Activated naive CD8-positive, alpha-beta T cell treated with anti-CD3 and anti-CD28 coated beads, Interleukin-2, amount 50 U/mL, for 24 hours (primary cell): ENCODE measurements at places on chromosomes 12 and 14.

DNA sequence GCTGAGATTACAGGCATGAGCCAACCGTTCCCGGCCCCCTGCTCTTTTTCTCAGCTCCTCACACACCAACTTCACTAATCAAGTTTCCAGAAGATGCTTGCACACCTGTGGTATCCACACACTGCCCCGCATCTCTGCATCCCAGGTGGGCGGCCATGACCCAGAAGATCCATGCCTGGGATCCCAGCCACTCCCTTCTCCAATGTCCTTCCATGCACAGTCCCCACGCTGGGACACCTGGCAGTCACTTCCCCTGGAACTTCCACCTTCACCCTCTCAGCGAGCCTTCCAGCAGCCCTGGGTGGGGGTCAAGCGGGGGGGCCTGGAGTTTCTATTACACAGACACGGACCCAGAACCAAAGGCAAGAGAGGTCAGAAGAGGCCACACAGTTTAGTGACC lies 107.8 kb downstream of the CALM1 start:
- DNase-seq, result no peak

DNA sequence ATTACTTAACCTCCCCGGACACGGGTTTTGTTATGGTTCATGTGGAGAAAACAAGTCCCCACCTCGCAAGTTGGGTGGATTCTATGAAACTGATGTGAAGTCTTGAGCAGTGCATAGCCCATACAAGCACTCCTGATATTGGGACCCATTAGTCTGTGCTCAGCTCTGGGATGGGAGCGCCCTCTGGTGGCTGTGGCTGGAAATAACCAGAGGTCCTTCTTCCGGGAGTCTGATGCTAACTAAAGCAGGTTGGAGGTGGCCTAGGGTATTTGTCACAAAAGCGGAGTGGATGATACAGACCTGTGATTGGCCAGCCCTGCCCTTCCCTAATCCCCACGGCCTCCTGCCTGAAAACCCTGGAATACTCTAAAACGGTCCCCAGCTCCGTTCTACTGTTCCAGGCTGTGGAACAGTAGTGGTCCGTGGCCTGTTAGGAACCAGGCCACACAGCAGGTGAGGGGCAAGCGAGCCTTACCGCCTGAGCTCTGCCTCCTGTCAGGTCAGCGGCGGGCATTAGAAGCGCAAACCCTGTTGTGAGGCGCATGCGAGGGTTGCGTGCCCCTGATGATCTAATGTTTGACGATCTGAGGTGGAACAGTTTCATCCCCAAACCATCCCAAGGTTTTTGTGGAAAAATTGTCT lies 6.4 kb downstream of the SLC48A1 start:
- DNase-seq, result peak; percentile 94

- no peak for DNase-seq
These were observed 274.1 kb downstream of the ADAMTS20 start for GRCh38 chr12:43277651-43278540.

- no peak for DNase-seq
These were observed 15.6 kb downstream of the ZBTB39 start for GRCh38 chr12:56990648-56991318.

DNA sequence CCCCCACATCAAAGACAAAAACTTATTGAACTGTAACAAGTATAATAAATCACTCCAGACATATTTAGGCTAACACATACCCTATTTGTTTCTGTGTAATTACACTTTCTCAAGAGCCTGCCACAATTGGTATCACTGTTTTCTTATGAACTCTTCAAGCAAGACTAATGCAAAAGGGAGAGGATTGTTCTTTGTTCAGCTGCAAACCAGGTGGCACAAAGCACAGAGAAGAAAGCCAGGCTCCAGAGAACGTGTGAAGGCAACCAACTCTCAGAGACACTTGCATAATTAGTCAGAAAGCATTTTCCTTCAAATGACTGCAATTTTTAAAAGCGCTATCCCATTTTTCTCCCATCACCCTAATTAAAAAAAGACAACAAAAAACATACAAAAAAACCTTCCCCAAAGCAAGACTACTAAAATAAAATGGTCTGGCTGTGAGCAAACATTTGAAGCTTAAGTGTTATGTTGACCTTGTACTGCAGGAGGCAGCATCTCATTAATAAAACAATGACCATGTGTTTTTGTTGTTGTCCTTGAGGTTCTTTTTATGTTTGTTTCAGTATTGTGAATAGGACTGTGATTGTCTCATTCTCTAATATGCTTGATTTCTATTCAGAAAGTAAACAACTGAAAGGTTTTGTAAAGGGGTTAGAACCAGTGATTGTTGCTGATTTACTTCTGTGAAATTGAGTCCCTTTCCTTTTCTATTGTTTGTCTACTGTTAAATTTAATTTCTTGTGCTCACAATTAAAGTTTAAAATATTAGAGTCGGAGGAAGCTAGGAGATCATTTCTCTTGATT lies 452.7 kb upstream of the PDE3A start:
- no peak for DNase-seq
